ENCODE measurements at places on chromosomes 4 and X.

DNA sequence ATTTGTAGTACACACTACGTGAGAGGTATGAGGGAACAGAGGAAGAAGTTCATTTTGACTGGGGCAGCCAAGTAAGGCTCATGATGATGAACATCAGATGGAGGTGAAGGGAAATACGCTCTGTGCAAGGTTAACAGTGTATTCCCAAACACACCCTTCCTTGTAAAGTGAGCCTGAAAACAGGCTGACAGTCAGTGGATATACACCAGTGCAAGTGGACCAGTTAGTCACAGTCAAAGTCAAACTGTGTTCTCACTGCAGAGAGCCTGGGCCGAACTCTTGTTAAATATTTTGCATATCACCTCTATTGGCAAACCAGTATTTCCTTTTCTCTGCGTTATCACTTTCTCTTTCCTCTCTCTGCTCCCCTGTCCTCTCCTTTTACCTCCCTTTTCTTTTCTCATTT lies 23.4 kb upstream of the RHOH start:
- no peak for DNase-seq

GRCh38 chr4:141560056-141560455 lies 76.3 kb upstream of the IL15 start:
- no peak for DNase-seq

- DNase-seq: no peak
Measured at GRCh38 chr4:3642056-3642630, 109.9 kb upstream of the LRPAP1 start.

GRCh38 chrX:31179203-31179602 lies 107.4 kb upstream of the FTHL17 start:
- no peak for DNase-seq

GRCh38 chr4:38500433-38500832 lies 163.6 kb upstream of the KLF3 start:
- no peak for DNase-seq

- DNase-seq: peak; percentile 67
Measured at GRCh38 chr4:10106421-10107039, 10.1 kb downstream of the WDR1 start.

GRCh38 chr4:120291541-120291940 lies 224.9 kb upstream of the MAD2L1 start:
- DNase-seq: no peak

DNA sequence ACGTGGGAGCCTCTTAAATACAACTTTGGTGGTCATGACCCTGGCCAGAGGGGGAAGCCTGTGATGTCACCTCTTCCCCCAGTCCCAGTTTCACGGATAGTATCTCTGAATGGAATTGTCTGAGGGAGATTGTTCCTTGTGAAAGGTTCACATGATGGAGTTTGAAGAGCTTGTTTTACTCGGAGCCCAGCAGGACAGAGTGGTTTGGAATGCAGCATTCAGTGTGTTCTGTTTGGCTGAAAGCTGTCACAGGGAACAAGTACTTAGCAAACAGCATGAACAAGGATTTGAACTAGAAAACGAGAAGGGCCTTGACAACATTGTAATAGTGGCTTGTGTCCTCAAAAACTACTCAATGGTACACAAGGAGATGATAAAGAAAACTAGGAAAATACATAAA lies 133.9 kb upstream of the CXorf66 start:
- DNase-seq: no peak

GRCh38 chrX:148610328-148610698 lies 109.9 kb downstream of the AFF2 start:
- no peak for DNase-seq

DNA sequence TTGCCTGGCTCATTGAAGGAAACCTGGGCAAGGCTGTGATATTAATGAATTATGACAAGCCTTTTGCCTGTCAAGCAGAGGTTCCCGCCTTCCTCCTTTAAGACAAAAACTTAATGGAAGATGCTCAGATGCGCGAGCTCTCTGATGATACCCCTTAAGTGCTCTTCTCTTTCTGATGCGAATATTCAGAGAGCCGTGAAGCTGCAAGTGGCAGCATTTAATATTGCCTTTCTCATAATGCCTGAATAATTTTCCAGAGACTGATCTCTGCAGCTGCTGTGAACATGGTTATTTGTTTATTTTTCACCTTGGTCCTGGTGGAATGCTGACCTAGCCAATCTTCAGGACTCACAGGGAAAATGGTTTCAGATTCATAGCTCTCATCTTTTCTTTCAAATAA lies 251.8 kb downstream of the TENM3 start:
- no peak for DNase-seq

GRCh38 chrX:2523911-2524310 lies 23.1 kb upstream of the DHRSX start:
- no peak for DNase-seq

DNA sequence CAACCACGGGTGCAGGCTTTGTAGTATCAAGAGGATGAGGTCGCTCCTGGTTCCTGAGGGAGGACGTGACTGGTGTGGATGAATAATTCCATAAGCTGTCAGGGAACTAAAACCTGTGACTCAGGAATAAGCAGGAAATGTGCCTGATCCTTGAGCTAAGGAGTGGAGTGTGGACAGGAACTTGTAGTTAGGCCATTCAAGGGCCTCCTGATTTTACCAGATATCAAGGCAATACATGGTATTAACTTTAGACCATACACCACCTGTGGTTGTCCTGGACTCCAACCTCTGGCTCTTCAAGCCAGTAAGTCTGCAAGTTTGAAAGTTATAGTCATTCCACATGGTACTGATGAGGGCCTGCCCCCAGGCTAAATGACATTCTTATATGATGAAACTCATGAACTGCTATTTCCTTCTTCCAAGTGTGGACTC lies 12.1 kb upstream of the ING2 start:
- no peak for DNase-seq

- DNase-seq: no peak
Measured at GRCh38 chr4:36388710-36389109, 107.3 kb downstream of the DTHD1 start.

- DNase-seq: no peak
Measured at GRCh38 chrX:2457289-2458133, 43.3 kb downstream of the DHRSX start.

GRCh38 chrX:119970574-119970973 lies 27.0 kb upstream of the NKAP start:
- DNase-seq: no peak

DNA sequence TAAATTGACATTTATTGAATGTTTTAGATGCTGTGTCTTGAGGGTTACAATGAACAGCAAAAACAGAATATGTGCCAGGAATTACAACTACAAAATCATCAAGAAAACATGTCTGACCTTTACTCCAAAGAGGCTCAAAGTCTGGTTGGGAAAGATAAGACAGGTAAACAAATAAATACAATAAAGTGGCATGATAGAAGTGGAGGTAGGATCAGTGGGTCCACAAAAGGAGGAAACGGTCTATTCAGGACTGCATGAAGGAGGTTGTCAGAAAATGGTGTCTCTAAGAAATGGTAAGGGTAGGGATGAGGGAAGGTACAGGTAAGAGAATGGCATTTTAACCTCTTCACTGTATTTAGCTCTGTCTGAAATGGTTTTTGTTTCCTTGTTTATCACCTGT lies 3.8 kb downstream of the ARHGEF38 start:
- DNase-seq: no peak

DNA sequence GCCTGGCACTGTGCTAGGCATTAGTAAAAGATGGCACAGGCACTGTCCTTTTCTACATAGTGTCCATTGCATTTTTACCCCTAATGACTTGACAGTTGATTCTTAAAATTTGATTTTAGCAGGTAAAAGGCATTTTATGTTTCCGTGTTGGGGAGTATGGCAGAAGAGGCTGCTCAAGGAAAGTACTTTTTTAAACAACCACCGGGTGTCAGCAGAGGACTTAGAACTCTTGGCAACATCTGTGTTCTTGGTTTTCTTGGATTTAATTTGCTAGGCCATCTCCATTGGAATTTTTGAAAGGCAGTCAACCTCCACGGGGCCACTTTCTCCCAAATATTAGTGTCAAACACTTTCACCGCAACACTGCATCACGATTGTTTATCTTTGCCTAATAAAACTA lies 102.9 kb downstream of the TSPAN7 start:
- no peak for DNase-seq

DNA sequence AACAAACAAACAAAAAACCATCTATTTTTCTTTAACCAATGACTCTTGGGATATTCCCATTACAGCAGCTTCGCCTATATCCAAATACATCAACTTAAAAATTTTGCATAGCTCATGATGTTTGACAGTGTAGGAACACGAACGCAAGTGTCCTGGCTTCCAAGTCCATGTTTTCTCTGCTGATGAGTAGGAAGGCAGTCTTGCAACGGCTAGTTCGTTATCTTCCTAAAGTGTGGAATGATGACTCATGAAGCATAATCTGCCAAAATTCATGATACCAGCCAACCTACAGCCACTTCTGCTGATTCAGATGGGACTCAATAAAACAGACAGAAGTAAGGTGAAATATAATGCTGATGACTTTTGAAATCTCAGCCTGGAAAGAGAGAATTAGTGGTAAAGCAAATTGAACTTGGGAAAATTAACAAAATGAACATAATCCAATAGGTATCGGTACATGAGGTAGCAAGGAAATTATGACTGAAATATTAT lies 6.4 kb upstream of the SEPTIN11 start:
- DNase-seq: no peak

DNA sequence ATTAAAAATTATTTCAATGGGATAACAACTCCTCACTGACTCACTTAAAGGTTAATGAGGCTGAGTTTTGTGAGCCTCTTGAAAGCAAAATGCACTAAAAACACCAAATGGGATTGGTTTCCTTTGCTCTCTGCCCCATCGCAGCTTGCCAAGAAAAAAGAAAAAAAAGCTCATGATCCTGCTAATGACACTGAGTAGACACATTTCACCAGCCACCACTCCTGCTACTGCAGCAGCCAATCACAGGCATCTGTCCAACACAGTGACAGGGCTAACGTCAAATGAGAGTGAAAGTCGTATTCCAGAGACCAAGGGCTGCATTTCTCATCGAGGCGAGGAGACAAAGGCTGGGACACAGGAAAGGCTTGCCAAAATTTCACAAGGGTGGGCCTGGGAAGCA lies 5.2 kb downstream of the APBB2 start:
- no peak for DNase-seq
